ENCODE measurements at places on chromosomes 4 and X.
A peak's percentile ranks its signal among the peaks of the same experiment; 100 is the strongest.

DNA sequence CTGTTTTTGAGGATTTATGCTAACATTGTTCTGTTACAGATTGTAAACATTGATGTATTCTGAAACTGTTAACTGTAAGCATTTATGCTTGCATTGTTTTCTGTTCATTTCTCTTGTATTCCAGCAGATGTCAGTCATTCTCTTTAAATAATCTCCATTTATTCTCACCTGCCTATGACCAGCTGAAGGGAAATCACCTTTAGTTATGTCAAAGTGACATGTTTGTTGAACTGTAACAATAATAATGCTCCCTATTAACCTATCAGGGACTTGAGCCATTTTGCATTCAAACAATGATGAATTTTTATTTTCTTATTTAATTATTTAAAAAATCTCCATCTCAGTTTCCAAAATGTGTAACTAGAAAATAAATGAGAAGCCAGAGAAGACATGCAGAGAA, 58.0 kb downstream of the SPCS3 start:
- no peak for DNase-seq

- DNase-seq: peak; percentile 98
Measured at GRCh38 chr4:75724066-75724866, at the start of gene USO1. Gene USO1, plus strand, starts transcription at chr4:75724577. Its CDS starts 243 bp downstream, at chr4:75724820.

GRCh38 chrX:130170752-130171445, 863 bp upstream of the RAB33A start:
- DNase-seq: peak; percentile 41

GRCh38 chrX:152850465-152850864, 19.6 kb downstream of the NSDHL start:
- DNase-seq: no peak

DNA sequence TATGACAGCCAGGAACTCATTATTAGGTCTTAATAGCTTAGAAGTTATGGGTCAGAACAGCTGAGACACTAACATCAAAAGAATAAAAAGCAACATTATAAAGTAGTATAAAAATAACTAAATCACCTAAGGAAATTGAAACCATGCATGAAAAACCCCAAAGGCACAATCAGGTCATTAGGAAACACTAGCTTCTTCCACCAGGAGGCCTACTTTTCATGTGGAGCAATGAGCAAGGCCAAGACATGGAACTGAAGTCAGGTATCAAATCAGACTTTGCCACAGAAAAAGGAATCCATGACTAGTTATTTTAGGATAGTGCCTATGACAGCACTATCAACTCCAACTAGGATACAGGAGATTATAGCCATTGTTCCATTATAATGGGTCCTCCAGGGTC, 7.9 kb downstream of the HUWE1 start:
- DNase-seq: no peak

GRCh38 chr4:104973708-104974107, 173.0 kb upstream of the TET2 start:
- DNase-seq: no peak

GRCh38 chrX:150683536-150684146, 9.6 kb upstream of the MTMR1 start:
- DNase-seq: no peak

- DNase-seq: no peak
Measured at GRCh38 chr4:21888195-21888976, 60.2 kb downstream of the KCNIP4 start.

DNA sequence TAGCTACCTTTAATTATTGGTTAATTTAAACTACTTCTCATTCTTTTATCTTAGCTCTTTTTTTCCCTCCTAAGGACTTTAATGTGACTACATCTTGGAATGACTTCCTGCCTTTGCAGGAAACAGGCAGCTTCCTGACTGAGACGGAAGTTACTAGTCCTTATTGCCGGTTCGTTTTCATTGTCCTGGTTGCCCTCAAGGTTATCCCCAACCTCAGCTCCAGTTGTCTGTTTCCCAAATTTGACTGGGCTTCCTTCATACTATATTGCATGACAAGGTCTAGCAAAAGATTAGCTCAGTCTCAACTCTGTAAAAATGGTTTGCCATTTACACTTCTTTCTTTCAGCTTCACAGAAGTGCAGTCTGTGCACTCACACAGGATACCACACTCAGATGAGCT, 109.9 kb upstream of the DDX53 start:
- no peak for DNase-seq

DNA sequence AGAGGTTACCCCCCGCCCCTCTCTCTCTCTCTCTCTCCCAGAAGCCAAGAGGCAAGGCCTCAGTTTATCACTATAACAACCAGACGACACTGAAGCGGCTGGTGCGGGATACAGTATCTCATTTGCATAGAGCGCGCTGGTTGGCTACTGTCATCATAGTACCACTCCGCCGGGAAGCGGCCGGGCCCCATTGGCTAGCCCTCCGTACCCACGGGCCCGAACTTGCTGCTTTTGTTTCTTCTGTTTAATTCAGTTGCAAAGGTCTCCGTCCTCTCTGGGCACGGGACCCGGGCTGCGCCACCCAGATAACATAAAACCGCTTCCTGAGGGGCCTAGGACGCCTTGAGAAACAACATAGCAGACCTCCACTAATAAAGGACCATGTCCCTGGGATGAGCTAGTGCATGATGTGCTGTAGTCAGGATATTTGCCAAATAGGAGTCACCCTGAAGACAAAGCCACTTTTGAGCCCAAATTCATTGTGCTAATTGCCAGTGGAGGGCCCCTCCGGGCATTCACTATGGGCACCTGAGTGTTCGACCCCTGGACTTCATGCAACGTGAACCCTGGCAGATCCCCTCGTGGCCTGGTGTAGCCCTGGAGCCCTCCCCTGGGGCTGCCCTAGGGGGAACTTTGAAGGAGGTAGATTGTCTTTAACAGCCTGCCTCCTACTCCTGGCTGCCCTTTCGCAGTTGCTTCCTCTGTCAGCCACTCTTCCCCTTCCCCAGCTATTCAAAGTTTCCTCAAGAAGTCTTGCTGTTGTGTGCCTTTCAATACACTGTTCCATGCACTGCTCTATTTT, at the start of gene PCYT1B:
PCYT1B (minus strand) TSS at position 91 of the 802 bp plus-strand sequence. CDS start 242 bp downstream, outside the sequence.
- peak; percentile 39 for DNase-seq

DNA sequence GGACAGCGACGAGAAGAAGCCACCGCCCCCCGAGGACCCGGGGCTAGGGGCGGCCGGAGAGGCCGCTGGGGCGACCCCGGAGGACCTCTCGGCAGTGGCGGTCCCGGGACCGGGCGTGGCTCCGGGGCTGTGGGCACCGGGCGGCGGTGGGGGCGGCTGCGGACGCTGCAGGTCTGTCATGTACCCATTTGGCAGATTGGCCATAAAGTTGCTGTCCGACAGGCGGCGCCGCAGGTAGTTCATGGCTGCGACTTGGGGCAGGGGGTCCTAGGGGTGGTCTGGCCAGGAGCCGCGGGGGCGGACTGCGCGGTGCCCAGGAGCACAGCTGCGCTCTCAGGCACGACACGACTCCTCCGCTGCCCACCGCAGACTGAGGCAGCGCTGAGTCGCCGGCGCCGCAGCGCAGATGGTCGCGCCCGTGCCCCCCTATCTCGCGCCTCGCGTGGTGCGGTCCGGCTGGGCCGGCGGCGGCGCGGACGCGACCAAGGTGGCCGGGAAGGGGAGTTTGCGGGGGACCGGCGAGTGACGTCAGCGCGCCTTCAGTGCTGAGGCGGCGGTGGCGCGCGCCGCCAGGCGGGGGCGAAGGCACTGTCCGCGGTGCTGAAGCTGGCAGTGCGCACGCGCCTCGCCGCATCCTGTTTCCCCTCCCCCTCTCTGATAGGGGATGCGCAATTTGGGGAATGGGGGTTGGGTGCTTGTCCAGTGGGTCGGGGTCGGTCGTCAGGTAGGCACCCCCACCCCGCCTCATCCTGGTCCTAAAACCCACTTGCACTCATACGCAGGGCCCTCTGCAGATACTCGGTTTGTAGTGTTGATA, at the start of gene SYN1:
SYN1 (minus strand) TSS at position 372 of the 817 bp plus-strand sequence; CDS start at position 243, 129 bp downstream.
- peak; percentile 64 for DNase-seq

- DNase-seq: no peak
Measured at GRCh38 chr4:123599061-123599919, 202.7 kb downstream of the SPRY1 start.

GRCh38 chrX:124231451-124231759, 101.1 kb upstream of the TEX13D start:
- no peak for DNase-seq

DNA sequence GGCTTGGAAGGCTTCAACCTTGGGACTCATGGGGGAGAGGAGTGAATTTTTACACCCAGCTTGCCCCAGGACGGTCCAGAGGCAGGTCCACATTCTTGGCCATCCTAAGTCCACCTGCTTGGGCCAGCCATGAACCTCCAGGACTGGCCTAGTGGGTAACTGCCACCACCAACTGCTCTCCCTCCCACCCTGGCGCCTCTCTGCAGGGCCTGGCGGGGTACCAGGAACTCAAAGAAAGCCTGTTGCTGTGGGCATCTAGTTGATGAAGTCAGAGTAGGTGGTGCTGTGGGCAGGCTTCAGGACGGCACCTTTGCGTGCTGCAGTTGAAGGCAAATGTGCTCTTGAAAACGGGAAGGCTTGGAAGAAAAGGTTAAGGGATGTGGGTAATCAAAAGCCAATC, 12.0 kb downstream of the BCOR start:
- no peak for DNase-seq

DNA sequence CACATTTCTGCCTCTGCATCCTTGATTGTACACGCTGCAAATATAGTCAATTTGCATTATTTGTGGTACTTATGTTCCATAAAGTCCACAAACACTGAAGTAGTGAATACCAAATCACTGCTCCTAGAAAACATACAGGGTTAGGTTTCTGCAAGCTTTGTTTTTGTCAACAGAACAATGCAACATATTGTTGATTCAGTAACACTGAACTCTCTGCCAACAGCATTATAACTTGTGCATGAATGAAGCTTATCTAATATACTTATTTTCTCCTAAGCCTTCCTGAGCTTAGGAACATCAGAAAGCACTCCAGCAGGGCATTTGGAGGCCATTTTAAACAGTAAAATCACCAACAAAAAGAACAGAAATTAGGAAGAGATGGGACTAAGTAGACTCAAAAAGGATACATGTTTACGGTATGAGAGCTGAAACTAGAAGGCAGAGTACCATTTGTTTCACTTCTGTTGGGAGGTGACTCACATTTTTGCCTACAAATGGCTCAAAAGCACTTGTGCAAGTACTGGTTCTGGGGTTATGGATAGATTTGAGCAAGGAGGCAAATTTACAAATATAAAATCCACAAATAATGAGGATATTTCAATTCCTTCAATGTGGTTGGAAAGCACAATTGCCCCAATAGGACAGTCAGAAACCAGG, 14.1 kb downstream of the COX18 start:
- DNase-seq: no peak

DNA sequence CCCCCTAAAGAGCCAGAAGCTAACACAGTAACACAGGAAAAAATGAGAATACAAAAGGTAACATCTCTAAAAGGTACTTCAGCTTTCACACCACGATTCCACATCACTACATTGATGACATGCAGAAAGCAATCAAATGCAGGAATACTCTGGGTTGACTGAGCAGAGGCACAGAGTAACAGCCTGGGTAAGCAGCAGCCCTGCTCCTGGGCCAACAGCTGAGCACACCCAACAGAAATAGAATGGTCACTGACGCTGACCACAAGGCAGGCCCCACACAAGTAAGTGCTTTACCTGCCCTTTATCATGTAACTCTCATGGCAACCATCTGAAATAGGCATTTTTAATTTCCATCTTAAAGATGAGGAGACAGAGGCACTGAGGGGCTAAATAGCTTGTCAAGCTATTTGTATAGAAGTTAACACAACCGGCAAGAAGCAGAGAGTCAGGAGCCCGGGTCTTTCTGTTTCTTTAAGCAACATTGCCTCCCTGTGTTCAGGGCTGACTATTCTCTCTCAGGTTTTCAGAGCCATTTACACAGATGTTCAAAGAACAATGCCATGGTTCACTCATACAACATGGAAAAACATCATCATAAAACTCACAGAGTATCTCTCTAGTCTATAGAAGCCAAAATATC, 168.9 kb downstream of the ZNF674 start:
- DNase-seq: peak; percentile 36

- DNase-seq: no peak
Measured at GRCh38 chr4:69750346-69750745, 10.1 kb downstream of the SULT1B1 start.

DNA sequence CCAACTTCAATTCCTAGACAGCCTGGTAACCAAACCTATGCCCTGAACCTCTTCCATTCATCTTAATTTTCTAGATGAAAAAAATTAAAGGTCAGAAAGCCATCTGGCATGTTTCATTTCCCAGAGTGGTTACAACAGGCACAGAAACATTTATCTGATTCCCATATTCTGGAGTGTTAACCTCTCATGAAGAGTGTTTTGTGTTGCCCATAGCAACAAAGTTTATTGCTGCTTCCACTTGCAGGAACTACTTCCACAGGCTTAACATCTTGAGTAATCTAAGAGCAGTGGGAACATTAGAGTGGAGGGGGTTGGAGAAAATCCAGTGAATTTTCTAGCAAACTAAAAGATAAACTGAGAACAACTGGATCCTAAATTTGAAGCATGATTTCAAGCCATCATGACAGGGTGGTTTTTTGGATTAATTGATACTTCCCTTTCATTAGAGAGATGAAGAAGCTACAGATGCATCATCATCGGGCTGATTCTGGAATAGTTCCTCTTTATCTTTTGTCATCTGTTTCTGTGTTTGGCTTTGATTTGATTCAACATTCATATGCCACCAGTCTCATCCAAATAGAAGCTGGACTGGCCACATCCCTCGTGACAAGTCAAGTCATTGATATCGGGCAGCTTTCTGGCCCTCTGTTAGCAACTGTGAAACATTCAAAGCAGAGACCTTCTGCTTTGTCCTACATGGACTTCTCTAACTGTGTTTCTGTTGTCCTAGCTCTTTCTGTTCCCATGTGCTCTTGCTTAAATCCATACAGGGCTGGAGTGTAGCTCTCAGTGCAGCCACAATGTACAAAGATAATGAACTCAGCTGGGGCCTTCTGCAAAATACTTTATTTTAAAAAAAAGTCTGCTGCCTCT, 167.3 kb downstream of the MID1IP1 start:
- no peak for DNase-seq

DNA sequence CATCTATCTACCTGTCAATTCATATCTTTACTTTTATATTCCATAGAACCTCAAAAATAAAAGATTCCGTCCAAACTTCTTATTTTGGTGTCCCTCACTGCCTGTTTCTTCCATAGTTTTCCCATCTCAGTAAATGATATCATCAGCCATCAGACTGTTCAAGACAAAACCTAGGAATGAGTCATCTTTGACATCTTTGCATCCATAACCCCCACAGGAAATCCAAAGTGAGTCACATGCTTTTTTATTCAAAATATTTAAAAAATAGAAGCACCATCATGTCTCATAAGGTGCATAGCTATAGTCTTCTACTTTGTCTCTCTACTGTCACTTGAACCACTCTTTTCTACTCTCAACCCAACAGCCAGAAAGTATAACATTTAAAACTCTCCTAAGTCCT, 29.9 kb upstream of the CXXC4 start:
- no peak for DNase-seq

DNA sequence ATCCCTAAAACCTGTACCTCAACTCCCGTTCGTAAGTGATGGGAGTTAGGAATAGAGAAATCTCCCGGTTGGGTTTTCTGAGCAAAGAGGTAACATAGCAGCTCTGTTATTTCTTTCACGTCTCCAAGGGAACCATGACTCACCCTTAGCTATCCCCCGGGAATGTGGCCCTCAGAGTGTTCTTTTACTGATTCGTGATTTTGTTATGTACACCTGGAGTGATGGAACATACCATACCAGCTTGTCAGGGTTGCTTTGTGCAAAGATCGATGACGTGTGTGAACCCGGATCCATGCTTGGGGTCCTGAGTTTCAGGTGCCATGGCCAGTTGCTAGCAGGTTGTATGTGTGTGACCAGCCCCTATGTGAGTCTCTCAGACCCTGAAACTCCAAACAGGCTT, 52.6 kb downstream of the HPRT1 start:
- no peak for DNase-seq

- no peak for DNase-seq
Measured at GRCh38 chr4:89021684-89022083, 35.3 kb downstream of the FAM13A start.

- DNase-seq: no peak
Measured at GRCh38 chrX:84123585-84123984, 64.4 kb downstream of the RPS6KA6 start.

All from activated T-cell treated with anti-CD3 and anti-CD28 coated beads for 24 hours (primary cell).